Glutamatergic neuron (in vitro differentiated cells): ENCODE measurements at places on chromosomes 11 and 22. TPM values are rescaled to one million over a fixed set of nuclear protein-coding genes. Genes with fewer than 3 reads are reported as not detected.

- no peak for DNase-seq
These were observed 84.4 kb downstream of the MPPED2 start for GRCh38 chr11:30501744-30502143.

DNA sequence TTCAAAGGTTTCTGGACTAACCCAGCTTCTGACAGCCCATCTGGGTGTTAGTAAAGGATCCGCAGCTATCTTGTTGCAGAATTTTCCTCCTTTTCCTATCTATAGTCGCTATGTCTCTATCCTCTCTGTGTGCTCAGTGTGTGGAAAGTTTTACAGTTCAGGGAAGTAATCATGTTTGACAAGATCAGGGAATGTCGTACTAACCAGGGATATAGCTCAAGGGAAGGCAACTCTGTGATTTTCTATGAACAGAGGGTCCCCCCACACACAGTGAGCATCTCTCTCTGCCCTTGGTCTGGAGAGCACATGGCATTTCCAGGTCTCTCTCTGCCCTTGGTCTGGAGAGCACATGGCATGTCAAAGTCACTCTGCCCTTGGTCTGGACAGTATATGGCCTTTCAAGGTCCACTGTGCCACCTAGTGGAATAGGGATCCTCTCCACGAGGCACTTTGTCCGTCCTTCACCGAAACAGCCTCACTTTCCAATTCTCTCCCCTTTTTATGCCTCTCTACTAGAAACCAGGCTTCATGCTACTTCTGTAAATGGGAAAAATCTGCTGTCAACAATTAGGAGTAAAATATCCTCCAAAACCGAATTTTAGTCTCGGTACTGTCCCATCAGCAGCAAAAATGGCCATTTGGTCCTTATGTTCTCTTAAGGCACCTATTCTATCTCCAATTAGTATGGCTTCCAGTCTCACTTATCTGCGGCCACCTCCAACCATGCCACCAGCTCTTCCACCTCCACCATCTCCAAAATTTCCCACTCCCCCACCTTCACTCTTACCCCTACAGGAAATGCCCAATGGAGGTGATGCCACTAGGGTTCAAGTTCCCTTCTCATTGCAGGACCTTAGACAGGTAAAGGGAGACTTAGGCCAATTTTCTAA lies 88.7 kb downstream of the IGLL5 start:
- DNase-seq = no peak

- no peak for DNase-seq
These were observed 2.1 kb upstream of the RTCB start for GRCh38 chr22:32414191-32414590.

Gene IFITM10
- total RNA-seq = 5.4 TPM

Gene KRTAP5-1
- not detected for total RNA-seq

DNA sequence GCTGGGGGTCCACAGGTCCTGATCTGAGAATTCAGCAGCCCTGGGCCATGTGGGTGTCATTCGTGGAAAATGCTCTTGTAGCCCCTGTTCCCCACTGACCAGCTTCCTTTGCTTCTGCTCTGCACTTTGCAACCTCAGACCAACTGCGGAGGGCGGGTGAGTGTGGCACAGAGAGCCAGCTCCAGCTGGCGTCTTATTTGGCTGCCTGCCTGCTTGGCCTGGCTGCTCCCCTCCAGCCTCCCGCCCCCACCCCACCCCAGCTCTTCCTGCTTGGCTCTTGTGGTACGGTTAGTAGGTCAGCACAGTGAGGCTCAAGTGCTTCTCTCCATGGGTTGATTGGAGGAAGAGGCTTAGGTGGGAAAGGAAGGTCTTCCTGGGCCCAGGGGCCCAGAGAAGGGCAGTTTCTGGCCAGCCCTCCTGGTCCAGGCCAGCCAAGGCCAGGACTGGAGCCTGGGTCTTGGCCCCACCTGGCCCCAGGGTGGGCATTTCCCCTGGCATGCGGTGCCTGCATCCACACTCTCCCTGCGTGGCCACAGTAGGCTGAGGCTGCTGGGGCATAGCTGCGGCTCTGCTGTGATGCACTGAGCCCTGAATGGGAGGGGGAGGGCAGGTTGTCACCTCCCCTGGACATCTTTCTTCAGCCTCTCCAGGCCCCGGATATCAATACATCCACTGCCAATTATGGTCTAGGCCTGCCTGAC lies 26.5 kb downstream of the MYO7A start:
- no peak for DNase-seq

GRCh38 chr22:39593066-39593930 lies 22.7 kb downstream of the CACNA1I start:
- no peak for DNase-seq

GRCh38 chr11:131195661-131196517 lies 174.5 kb upstream of the NTM start:
- no peak for DNase-seq

GRCh38 chr11:3989276-3989920 lies 105.2 kb upstream of the RRM1 start:
- peak; percentile 31 for DNase-seq

GRCh38 chr22:49550141-49550430 lies 277.6 kb downstream of the BRD1 start:
- DNase-seq = no peak

DNA sequence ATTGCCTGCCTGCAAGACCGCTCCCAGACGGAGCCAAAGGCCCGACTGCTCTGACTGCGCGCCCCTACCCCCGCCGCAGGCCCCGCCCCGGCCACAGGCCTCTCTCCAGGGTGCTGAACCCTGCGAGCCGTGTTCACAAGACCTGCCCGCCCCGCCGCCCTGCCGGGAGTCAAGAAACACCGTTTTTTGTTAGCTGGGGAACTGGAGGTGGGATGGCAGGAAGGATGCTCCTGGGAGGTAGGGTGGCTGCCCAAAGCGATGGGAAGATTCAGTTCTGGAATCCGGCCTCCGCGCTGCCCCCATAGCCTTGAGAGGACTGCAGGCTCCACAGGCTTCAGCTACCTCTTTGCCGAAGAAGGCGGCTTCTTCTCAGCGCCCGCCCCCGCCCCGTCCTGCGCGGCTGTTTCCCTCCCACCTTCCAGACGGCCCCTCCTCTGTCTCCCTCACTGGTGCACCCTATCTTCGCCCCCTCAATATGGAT lies 2.7 kb upstream of the PDE2A start:
- peak; percentile 50 for DNase-seq

- no peak for DNase-seq
These were observed 12.6 kb upstream of the TRIM44 start for GRCh38 chr11:35650006-35650405.

Gene PKDREJ
- total RNA-seq = not detected

GRCh38 chr11:68652683-68653156 lies 31.6 kb upstream of the GAL start:
- no peak for DNase-seq

Gene SPI1
- total RNA-seq = not detected

GRCh38 chr11:59710136-59710847 lies 3.4 kb downstream of the OR10V1 start:
- DNase-seq = no peak

DNA sequence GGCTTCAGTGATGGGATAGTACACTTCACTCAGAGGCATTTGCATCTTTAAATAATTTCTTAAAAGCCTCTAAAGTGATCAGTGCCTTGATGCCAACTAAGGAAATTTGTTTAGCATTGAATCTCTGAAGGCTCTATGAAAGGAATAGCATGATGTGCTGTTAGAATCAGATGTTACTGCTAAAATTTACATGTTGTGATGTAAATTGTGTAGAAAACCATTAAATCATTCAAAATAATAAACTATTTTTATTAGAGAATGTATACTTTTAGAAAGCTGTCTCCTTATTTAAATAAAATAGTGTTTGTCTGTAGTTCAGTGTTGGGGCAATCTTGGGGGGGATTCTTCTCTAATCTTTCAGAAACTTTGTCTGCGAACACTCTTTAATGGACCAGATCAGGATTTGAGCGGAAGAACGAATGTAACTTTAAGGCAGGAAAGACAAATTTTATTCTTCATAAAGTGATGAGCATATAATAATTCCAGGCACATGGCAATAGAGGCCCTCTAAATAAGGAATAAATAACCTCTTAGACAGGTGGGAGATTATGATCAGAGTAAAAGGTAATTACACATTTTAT lies 4.6 kb downstream of the MALAT1 start:
- DNase-seq = no peak

DNA sequence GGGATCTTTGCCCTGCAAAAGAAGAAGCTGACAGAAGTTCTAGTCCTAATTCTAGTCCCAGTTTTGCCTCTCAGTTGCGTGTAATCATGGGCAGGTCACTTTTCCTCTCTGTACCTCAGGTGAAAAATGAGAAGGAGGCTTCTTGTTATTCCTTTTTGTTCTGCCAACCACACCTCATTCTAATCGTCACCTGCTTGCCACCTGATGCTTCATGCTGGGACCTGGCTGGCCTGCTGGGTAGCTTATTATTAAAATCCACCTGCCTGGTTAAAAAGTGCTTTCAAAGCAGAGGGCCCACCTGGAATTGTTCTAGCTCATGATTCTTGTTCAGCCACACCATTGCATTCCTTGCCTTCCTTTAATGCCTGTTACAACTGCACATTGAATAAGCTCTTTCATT lies 8.4 kb upstream of the ALG8 start:
- DNase-seq = no peak

GRCh38 chr22:20092477-20092854 lies 12.4 kb downstream of the DGCR8 start:
- DNase-seq = no peak

DNA sequence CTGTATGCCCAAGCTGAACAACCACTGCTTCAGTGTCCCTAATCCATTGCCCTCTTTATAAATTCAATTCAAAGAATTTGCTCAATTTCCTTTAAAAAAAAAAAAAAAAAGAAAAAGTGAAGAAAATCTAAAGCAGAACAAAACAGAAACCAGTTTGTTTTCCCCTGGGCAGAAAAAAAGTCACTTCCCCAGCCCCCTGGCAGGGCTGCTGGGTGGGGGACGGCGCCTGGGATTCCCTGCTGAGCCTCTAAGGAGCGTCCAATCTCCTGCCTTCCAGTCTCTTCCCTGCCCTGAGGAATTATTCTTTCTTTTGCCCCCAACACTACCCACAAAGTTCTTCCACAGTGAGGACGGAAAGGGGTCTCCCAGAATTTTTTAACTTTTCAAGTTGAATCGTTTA lies 23.9 kb downstream of the DKK3 start:
- no peak for DNase-seq

Gene SEC14L6
- not detected for total RNA-seq

Gene ST14
- 0.12 TPM for total RNA-seq

DNA sequence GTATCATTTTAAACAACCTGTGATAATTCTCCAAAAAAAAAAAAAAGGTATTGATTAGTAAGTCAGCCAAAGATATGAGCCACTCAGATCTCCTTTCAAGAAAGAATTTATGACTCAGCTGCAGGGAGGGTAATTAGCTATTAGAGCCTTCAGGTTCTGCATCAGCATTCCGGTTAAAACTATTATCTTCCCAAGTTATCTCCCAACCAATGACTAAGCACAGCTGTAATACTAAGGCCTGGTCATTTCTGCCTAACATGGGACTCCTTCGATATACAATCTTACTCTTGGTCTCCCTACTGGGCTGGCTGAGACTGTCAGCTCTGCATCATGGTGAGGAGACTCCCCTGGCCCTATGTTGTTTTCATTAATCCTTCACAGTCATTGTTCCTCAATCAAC lies 60.4 kb downstream of the SBF2 start:
- no peak for DNase-seq

DNA sequence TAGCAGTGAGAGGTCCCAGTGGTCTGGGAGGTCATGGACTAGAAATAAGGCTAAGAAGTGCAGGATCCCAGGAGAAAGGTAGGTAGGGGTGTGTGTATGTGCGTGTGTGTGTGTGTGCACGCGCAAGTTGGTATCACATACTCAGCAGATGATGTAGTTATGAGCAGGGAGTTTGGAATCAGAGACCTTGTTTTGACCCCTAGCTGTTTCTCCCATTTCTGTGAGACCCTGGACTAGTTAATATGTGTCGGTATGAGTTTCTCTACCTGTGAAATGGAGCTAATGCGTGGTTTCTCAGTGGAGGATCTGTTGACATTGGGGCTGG lies 1.3 kb downstream of the SERPING1 start:
- no peak for DNase-seq

Gene PACSIN3
- total RNA-seq = 2.2 TPM

DNA sequence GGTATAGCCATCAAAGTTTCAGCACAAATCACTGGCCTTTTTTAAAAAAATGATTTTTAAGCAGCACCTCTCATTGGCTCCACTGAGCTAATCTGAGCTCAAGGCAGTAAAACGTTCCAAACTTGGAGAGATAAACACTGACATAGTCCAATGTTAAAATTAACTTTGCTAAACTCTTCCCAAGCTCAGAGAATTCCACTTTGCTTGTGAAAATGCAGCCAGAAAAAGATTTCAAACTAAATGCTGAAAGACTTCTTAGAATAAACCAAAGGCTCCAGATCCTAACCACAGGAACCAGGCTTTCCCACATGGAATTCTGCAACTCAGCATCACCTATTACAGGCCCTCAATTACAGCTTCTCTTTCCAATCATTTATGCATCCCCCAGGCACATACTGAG lies 84.7 kb upstream of the GDPD4 start:
- no peak for DNase-seq

Gene MMP8
- not detected for total RNA-seq

Gene PHF21B
- total RNA-seq = 113 TPM

- DNase-seq = no peak
These were observed 41.5 kb upstream of the CCND1 start for GRCh38 chr11:69599502-69599901.

DNA sequence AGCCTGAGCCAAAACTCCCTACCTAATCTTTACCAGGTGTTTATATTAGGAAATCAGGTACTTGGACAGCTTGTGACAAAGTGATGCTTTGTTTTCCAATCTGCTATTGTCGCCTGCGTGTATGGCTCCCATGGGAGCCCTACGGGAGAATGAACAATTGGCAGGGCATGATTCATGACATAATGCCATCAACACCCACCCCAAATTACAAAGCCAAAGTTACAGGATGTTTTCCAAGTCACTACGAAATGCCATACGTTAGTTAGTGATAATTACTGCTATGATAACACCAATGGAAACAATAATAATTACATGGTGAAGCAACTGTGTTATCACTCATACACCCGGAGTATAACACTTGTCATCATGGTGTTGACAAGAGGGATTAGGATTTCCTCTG lies 226.4 kb downstream of the FAM181B start:
- DNase-seq = no peak

GRCh38 chr22:30262917-30263741 lies 3.5 kb downstream of the OSM start:
- DNase-seq = peak; percentile 94

GRCh38 chr11:125618383-125618782 lies 6.6 kb upstream of the CHEK1 start:
- DNase-seq = no peak

Gene OR5A1
- total RNA-seq = not detected

Gene CARNS1
- total RNA-seq = 0.07 TPM

GRCh38 chr11:1120532-1121330 lies 37.0 kb upstream of the MUC5AC start:
- no peak for DNase-seq

GRCh38 chr11:41872426-41872825 lies 413.0 kb upstream of the LRRC4C start:
- peak; percentile 47 for DNase-seq

GRCh38 chr11:10908215-10908951 lies 50.5 kb upstream of the ZBED5 start:
- no peak for DNase-seq

GRCh38 chr11:113587308-113587739 lies 112.1 kb upstream of the DRD2 start:
- no peak for DNase-seq
